ENCODE measurements at places on chromosomes 7 and 10.

GRCh38 chr10:103127241-103127640 lies 65.8 kb downstream of the NT5C2 start:
- no peak for DNase-seq

DNA sequence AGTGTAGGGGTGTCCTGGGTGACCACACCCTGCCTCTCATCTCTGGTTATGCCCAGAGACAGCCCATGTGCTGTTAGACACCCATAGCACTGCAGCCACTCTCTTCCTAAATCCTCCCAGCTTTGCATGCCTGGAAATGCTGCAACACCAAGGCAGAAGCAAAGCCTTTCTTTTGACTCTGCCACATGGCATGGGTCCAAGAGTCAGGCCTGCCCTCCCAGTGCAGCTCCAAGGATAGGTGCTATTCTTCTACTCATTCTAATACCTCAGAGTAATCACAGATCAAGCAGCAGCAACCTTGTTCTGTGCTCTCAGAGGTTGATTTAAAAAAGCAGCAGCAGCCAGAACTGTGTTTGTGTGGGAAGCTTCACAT lies 23.4 kb downstream of the FRMPD2 start:
- DNase-seq, result no peak

DNA sequence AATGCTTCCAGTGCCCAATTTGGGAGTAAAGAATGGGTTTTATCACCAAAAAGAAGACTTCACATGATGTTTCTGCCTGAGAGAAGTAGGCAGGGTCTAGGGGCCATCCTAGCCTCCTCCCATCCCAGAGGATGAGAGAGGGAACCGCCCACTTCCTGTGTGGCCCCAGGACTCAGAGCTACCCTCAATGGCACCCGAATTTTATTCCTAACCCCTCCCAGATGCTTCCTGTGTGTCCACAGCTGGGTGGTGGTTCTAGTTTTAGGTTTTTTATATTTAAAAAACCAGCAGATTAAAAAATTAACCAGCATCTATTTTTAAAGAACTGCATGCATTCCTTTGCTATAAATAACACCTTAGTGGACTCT lies 583.5 kb downstream of the PTPRN2 start:
- no peak for DNase-seq

GRCh38 chr10:14548474-14548873 lies 217.8 kb upstream of the FRMD4A start:
- DNase-seq, result no peak

DNA sequence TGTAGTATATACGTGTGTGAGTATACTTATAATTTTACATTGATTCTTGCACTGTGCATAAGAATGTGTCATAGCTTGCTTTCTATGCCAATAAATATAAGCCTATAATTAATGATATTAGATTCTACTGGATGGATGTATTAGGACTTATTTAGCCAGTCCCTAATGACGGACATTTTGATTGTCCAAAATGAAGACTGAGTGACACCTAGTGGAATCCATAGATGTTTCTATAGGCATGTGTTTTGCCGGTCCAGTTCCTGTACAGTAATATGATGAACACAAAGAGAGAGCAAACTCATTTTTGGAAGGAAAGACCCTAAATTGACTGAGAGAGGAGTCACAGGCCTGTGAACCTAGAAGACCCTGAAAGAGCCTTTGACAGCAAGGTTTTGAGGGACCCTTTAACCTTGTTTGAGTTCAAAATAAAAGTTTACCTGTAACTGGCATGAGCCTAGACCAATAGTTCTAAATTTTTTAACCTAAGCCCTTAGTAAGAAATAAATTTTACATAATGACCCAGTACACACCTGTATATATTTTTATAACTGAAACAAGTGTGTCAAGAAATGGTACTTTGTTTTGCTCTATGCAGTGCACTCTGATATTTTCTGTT lies 42.4 kb upstream of the AGBL3 start:
- no peak for DNase-seq

- DNase-seq, result no peak
Observed at GRCh38 chr7:81769891-81770727, at the start of gene HGF. HGF (minus strand) TSS chr7:81770047; CDS start chr7:81769971, 76 bp downstream.

GRCh38 chr10:28180654-28181053 lies 122.2 kb downstream of the MPP7 start:
- no peak for DNase-seq

- DNase-seq, result no peak
Observed at GRCh38 chr10:109773288-109774120, 149.8 kb downstream of the XPNPEP1 start.

DNA sequence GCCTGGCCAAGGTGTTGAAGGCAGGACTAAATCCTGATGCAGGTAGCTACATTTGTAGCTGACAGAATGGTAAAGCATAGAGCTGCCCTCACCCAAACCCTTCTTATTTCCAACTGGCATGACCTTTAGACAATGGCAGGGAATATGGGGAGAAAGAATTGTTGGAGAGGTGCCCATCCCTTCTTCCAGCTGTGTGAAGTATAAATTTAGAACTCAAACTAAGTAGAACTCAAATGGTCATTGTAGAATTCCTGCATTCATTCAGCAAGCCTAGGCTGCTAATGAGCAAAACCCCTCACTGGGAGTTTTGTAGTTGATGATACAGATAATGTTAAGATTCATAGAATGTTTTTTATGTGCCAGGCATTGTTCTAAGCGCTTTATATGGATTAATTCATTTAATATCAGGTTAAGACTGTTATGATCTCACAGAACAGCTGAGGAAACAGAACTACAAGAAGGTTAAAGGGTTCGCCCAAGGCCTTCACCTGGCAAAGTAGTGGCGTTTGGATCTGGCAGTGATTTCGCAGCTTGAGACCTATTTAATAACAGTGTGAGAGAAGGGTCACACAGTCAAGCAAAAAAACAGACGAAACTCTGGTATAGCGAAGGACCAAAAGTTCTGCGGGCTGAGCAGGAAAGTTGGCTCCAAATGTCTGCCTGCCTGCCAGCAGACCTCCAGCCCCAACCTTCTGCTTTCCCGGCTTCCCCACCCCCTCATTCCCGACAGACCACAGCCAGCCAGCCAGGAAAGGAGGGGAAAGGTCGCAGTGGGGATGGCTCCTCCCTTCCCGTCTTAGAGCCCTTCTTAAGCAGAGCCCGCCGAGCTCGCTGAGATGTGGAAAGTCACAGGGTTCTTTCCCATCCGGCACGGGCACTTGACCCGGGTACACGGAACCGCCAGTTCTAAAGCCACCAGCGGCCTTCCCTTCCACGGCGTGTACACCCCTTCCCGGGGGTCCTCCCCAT lies 1.6 kb upstream of the HILPDA start:
- DNase-seq, result peak; percentile 17

DNA sequence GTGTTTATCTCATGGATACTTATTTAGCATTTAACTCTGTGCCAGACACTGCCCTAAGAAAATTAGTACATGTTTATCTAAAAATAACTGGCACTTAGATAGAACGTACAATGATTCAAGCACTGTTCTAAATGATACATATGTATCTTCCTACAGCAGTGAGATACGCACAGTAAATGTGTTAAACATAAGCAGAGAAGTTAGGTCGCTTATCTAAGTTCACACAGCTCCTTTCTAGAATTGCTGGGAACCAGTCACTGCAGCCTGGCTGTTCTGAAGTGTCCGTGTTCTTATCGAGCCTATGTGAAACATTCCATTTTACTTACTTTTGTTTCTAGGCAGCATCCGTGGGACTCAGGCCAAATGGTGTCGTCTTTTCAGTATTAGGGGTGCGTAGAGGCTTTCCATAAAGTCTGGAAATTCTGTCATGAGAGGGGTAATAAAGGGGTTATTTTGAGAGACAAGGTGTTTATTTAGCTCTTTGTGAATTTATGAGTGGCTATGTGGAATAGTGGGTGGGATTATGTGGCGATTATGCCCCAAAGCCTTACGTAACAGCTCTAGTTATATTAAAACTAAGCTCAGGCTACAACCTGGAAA lies 186.9 kb downstream of the SND1 start:
- no peak for DNase-seq

DNA sequence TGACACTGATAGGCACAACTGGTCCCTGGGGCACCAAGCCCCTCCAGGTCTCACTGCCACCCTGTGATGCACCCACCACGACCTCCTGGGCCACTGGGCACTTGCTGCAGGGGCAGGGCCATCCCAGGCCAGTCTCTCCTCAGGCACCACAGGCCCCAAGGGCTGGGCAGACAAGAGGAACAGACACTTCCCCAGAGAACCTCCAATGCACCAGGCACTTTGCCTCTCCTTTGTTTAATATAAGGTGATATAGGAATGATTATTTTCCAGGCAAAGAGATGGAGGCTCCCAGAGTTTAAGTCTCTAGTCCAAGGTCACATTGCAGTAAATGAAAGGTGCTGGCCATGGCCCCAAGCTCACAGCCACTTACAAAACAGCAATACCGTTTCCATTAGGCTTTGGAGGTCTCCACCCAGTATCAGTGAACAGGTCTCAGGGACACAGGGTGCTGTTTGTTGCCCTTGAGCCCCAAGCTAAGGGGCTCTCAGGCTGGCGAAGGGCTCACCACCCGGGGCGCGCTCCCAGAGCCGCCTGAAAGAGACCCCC lies 4.5 kb downstream of the DEPP1 start:
- no peak for DNase-seq

DNA sequence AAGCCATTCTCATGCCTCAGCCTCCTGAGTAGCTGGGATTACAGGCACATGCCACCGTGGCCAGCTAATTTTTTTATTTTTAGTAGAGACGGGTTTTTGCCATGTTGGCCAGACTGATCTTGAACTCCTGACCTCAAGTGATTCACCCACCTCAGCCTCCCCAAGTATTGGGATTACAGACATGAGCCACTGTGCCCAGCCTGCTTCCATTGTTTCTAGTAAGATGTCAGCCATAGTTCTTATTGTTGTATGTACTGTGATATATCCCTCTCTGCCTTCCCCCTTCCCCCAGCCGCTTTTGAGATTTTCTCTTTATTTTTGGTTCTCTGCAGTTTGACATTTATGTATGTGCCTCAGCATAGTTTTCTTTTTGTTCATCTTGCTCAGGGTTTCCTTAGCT lies 87.9 kb upstream of the KLF14 start:
- DNase-seq, result no peak

DNA sequence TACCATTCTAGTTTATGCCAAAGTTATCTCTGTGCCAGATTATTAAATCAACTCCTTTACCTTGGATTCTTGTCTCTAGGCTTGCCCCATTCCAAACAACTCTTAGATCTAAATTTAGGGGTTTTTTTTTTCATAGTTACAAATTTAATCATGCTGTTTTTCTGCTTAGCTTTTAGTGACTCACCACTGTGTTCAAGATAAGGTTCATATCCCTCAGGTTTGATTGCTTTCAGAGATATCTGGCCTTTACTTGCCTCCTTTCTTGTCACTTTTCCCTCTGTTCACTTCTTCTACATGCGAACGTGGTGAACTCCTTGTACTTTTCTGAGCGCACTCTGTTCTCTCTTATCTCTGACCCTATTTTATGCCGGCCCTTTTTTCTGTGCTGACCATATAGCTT lies 78.2 kb downstream of the VPS50 start:
- DNase-seq, result no peak

DNA sequence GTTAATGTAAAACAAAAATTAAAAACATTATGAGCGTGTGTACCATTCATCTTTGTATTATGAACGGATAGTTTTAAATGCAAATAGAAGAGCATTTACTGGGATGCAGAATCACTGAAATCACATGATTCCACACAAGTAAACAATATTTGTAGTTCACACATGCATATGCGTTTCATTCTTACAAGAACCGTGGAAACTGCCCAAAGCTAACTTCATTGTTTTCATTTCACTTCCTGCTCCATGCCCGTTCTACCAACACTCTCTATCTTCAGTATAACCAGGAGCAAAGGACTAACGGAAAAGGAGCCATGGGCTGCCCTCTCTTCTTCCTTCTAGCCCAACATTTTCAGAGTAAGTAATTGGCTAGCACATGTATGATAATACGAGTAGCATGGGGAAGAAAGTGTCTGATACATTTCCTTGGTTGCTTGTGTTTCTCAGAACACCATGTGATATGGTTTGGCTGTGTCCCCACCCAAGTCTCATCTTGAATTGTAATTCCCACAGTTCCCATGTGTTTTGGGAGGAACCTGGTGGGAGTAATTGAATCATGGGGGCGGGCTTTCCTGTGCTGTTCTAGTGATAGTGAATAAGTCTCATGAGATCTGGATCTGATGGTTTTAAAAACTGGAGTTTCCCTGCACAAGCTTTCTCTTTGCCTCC lies 38.8 kb downstream of the ZNF783 start:
- DNase-seq, result no peak

- DNase-seq, result no peak
Observed at GRCh38 chr7:37467002-37467401, 18.3 kb upstream of the ELMO1 start.

DNA sequence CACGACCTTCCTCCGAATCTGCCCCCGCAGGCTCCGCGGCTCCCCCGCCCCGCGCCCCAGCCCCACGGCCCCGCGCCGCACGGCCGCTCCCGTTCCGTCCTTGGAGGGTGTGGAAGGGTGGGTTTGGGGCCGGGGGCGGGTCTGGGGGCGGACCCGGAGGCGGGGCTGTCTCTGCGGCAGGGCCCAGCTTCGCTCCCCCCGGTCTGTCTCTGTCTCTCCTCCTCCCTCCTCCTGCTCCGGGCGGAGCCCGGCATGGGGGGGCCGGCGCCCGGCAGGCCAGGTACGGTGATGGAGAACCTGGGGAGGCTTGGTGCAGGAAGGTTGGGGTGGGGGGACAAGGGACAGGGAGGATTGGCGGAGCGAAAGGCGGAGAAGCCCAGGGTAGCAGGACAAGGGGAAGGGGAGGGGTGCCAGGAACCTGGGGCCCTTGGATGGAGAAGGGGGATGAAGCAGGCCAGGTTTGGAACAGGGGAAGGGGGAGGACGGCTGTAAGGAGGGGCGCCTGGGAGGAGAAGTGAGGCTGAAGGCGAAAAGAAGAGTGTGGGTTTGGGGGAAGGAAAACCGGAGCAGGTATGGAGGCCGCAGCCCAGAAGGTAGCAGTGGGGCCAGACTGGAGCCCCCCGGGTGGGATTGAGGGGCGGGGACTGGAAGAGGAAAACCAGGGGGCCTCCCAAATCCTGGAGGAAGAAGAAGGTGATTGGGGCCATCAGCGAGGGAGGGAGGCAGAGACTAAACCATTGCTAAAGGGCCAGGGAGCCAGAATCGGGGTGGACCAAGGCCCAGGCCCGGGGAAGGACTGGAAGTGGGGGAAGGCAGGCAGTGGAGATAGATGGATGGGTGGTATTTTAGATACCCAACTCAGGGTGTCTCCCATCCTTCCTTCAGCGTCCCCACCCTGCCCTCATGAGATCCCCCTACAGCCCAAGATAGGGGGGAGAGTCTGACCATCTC lies at the start of gene NYAP1:
NYAP1 (plus strand) TSS at position 206 of the 951 bp plus-strand sequence. CDS start 1,385 bp downstream, outside the sequence.
- DNase-seq, result no peak

- no peak for DNase-seq
Observed at GRCh38 chr7:88432301-88432700, 125.6 kb upstream of the STEAP4 start.

All from progenitor cell of endocrine pancreas (in vitro differentiated cells).